Pericardium fibroblast (primary cell): ENCODE measurements at places on chromosomes 3 and 15. TPM values are rescaled to one million over a fixed set of nuclear protein-coding genes. Genes with fewer than 3 reads are reported as not detected.

The GNAT1 gene
- total RNA-seq = not detected in 2 replicates

The RAD51 gene
- total RNA-seq = 1.2 and 5.6 TPM in 2 replicates

The PATL2 gene
- not detected in 2 replicates for total RNA-seq

The VPS18 gene
- 26.6 and 30.7 TPM in 2 replicates for total RNA-seq

The ZDHHC19 gene
- total RNA-seq = not detected in 2 replicates

The PIGB gene
- total RNA-seq = 8.8 and 16.0 TPM in 2 replicates

The TNIK gene
- 2.8 and 5.7 TPM in 2 replicates for total RNA-seq

The CNTN6 gene
- total RNA-seq = 1.0 TPM in 1 of 2 replicates, not detected in the other

The ANKUB1 gene
- not detected in 2 replicates for total RNA-seq

The ANKRD63 gene
- not detected in 2 replicates for total RNA-seq

The SAMMSON gene
- not detected in 2 replicates for total RNA-seq

The CLRN1 gene
- total RNA-seq = not detected in 2 replicates

The SLC28A2 gene
- not detected in 2 replicates for total RNA-seq

The PRRT3 gene
- total RNA-seq = 2.7 and 4.3 TPM in 2 replicates

The CSPG5 gene
- 0.70 TPM in 1 of 2 replicates, not detected in the other for total RNA-seq

The ZNF662 gene
- 0.82 and 1.4 TPM in 2 replicates for total RNA-seq

The PLCB2 gene
- 0.09 and 0.23 TPM in 2 replicates for total RNA-seq

The TTLL13 gene
- 0.23 TPM in 1 of 2 replicates, not detected in the other for total RNA-seq

The TMEM212 gene
- not detected in 2 replicates for total RNA-seq

The OGG1 gene
- 32.2 and 37.9 TPM in 2 replicates for total RNA-seq

The DPH6 gene
- 0.82 and 11.3 TPM in 2 replicates for total RNA-seq

The ABCC5 gene
- total RNA-seq = 7.0 and 16.4 TPM in 2 replicates

The GALNT15 gene
- total RNA-seq = 1.3 and 20.2 TPM in 2 replicates

The PRTG gene
- total RNA-seq = 0.68 and 2.9 TPM in 2 replicates

The DNASE1L3 gene
- 0.35 TPM in 1 of 2 replicates, not detected in the other for total RNA-seq

The ETV5 gene
- 5.1 and 13.3 TPM in 2 replicates for total RNA-seq

The GPR149 gene
- not detected in 2 replicates for total RNA-seq

The SLC30A4 gene
- 7.2 and 8.8 TPM in 2 replicates for total RNA-seq

The TGM5 gene
- not detected in 2 replicates for total RNA-seq

The MUC4 gene
- total RNA-seq = not detected in 2 replicates

The SLC22A14 gene
- total RNA-seq = not detected in 2 replicates

The TMEM44 gene
- total RNA-seq = 19.3 and 26.8 TPM in 2 replicates

The MASP1 gene
- 1.7 and 15.3 TPM in 2 replicates for total RNA-seq

The WDR49 gene
- total RNA-seq = not detected in 2 replicates

The SCN11A gene
- total RNA-seq = 0.12 and 0.26 TPM in 2 replicates

The CSTA gene
- 6.2 and 14.4 TPM in 2 replicates for total RNA-seq

The XCR1 gene
- not detected in 2 replicates for total RNA-seq

The ULK3 gene
- 14.0 and 25.5 TPM in 2 replicates for total RNA-seq

The CCR3 gene
- total RNA-seq = not detected in 2 replicates

The FAM43A gene
- total RNA-seq = 27.9 and 62.9 TPM in 2 replicates

The TMC3 gene
- total RNA-seq = under 0.01 TPM in 1 of 2 replicates, not detected in the other

The USP8 gene
- 31.5 and 32.7 TPM in 2 replicates for total RNA-seq

The NOX5 gene
- total RNA-seq = under 0.01 TPM in 1 of 2 replicates, not detected in the other

The SMCO1 gene
- not detected in 2 replicates for total RNA-seq

The VPS33B gene
- 5.6 and 13.1 TPM in 2 replicates for total RNA-seq

The LMAN1L gene
- 0.23 TPM in 1 of 2 replicates, not detected in the other for total RNA-seq

The NEO1 gene
- total RNA-seq = 34.0 and 51.3 TPM in 2 replicates
